Endodermal cell (in vitro differentiated cells): ENCODE measurements at places on chromosomes 4 and X. TPM values are rescaled to one million over a fixed set of nuclear protein-coding genes. Genes with fewer than 3 reads are reported as not detected.

The GRIA3 gene
- 5.7 and 6.6 TPM in 2 replicates for total RNA-seq

The F9 gene
- not detected in 3 replicates for total RNA-seq

The MAGEA10 gene
- not detected in 2 replicates for total RNA-seq

The ADGRG2 gene
- total RNA-seq: 5.9 to 12.7 TPM (median 6.5 TPM) in 3 replicates

The ARHGEF6 gene
- 2.7 and 3.1 TPM in 2 replicates for total RNA-seq

- no peak overlapping the region for H3K4me3 ChIP-seq
- no peak for DNase-seq
- no peak overlapping the region for H3K27ac ChIP-seq
- H3K36me3 ChIP-seq: no peaks in the 10 kb centered on the region
Observed at GRCh38 chr4:86837691-86838503, 11.3 kb downstream of the SLC10A6 start.

- no peak overlapping the region for H3K4me3 ChIP-seq
- H3K27me3 ChIP-seq: no peaks in the 10 kb centered on the region
- H3K36me3 ChIP-seq: no peaks in the 10 kb centered on the region
- H3K4me1 ChIP-seq: no peaks in the 10 kb centered on the region
Observed at GRCh38 chrX:66676990-66677389, 38.1 kb upstream of the EDA2R start.

GRCh38 chr4:30726090-30726675, 6.0 kb downstream of the PCDH7 start:
- H3K27ac ChIP-seq: no peak overlapping the region
- H3K27me3 ChIP-seq: no peaks in the 10 kb centered on the region
- no peak for DNase-seq

DNA sequence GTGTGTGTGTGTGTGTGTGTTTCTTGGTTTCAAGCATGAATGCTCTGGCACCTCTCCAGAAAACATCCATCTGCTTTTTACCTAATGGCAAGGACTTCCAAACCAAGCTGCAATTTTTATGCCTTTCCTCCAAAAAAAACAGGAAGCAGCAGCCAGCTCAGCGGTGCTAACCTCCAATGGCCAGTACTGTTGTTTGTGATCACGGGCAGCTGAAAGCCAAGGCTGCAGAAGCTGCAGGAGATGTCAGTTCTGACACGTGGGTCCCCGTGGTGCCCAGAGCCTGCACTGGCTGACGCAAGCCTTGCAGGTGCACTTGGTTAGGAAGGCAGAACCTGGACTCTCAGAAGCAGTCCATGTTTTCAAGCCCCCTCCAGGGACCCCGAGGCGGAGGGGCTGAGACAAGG, 313.6 kb upstream of the DDX53 start:
- H3K27ac ChIP-seq: no peak overlapping the region
- H3K36me3 ChIP-seq: no peaks in the 10 kb centered on the region
- H3K27me3 ChIP-seq: no peaks in the 10 kb centered on the region
- no peaks in the 10 kb centered on the region for H3K4me1 ChIP-seq
- H3K4me3 ChIP-seq: no peak overlapping the region
- DNase-seq: peak; percentile 45

DNA sequence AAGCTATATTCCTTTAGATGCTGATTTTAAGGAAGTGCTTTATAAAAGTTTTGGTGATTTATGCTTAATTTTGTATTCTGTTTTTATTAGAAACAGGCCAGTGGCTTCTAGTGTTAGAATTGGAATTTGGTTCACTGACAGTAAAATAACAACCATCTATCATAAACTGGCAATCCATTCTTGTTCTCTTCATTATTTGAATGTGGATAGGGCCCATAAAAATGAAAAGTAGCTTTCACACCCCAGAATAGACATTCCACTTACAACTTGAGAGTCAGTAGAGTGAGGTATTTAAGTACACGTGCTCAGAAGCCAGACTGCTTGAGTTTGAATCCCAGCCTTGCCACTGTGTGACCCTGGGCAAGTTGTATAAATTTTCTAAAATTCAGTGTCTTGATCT, 232.4 kb upstream of the CTSO start:
- no peaks in the 10 kb centered on the region for H3K4me1 ChIP-seq
- DNase-seq: no peak
- no peak overlapping the region for H3K4me3 ChIP-seq
- no peaks in the 10 kb centered on the region for H3K36me3 ChIP-seq

- DNase-seq: no peak
- no peaks in the 10 kb centered on the region for H3K27me3 ChIP-seq
- no peaks in the 10 kb centered on the region for H3K36me3 ChIP-seq
- H3K4me3 ChIP-seq: no peak overlapping the region
Observed at GRCh38 chr4:25163196-25163595, 2.9 kb upstream of the SEPSECS start.

GRCh38 chrX:13022926-13023325, 21.5 kb downstream of the FAM9C start:
- no peak overlapping the region for H3K27ac ChIP-seq
- H3K4me3 ChIP-seq: no peak overlapping the region
- no peaks in the 10 kb centered on the region for H3K27me3 ChIP-seq
- DNase-seq: no peak
- H3K36me3 ChIP-seq: no peaks in the 10 kb centered on the region

DNA sequence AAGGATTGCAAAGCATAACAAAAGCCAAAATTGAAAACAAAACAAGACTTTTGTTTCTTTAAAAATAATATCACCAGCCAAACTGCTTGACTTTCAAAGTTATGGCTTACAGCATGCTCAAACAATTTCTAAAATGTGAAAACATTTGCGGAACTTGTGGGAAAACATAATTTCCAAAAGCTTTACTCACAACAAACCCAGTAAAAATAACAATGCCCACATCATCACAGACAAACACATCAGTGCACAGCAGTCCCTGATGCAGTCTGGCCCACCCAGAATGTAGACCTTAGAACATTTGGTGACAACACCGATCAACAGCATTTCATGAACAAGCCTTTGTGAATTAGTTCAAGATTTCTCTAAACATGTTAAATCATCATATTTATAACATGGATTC, 98.9 kb downstream of the ARHGAP6 start:
- no peaks in the 10 kb centered on the region for H3K4me1 ChIP-seq
- DNase-seq: no peak
- H3K27ac ChIP-seq: no peak overlapping the region
- no peaks in the 10 kb centered on the region for H3K27me3 ChIP-seq

DNA sequence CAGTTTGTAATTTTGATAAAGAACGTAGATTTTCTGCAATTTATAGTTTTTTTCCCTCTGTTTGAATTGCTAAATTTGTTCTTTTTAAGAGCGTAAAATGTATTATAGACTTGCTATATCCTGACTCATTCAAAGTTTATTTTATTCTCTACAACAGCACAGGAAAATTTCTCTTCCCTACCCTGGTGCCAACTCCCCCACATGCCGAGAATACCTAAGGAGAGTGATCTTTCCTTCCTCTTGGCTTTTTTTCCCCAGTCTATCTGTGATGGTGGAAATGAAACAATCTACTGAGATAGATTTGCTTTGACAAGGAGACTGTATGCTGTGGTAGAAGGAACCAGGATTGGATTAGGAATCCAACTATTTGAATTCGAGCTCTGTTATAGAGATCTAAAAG, 271.6 kb downstream of the TLL1 start:
- H3K4me1 ChIP-seq: no peaks in the 10 kb centered on the region
- no peak overlapping the region for H3K27ac ChIP-seq
- no peaks in the 10 kb centered on the region for H3K36me3 ChIP-seq
- H3K27me3 ChIP-seq: no peaks in the 10 kb centered on the region
- DNase-seq: no peak

- no peak overlapping the region for H3K27ac ChIP-seq
- no peak overlapping the region for H3K4me3 ChIP-seq
- DNase-seq: no peak
- H3K36me3 ChIP-seq: no peaks in the 10 kb centered on the region
Observed at GRCh38 chr4:161538941-161539340, 624.9 kb downstream of the FSTL5 start.

- H3K27me3 ChIP-seq: no peaks in the 10 kb centered on the region
- no peak overlapping the region for H3K4me3 ChIP-seq
- no peak for DNase-seq
- no peaks in the 10 kb centered on the region for H3K36me3 ChIP-seq
Observed at GRCh38 chr4:185550933-185551332, 15.6 kb upstream of the PDLIM3 start.

DNA sequence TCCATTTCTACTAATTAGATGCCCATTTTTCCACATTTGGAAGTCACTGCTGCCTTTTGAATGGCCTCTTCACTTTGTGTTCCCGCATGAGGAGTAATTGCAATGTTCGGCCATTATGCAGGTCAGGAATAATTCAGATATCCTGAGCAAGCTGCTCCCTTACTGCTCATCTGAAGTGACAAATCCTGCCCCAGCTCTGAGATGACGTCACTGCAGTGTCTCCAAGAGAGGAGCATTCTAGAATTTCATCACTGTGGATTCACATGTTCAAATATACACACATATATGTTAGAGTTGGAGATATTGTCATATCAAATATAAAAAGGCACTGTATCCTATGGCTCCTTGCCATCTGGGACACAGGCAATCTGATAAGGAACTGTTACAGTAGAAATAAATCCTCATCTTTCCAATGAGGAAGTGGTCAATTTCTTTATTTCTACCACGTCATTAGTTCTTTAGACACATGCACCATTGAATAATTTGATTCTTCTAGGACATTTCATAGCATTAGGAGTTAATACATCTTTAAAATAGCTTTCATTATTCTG, 706.9 kb upstream of the TENM3 start:
- no peaks in the 10 kb centered on the region for H3K4me1 ChIP-seq
- no peaks in the 10 kb centered on the region for H3K36me3 ChIP-seq
- DNase-seq: no peak
- no peaks in the 10 kb centered on the region for H3K27me3 ChIP-seq
- no peak overlapping the region for H3K4me3 ChIP-seq

DNA sequence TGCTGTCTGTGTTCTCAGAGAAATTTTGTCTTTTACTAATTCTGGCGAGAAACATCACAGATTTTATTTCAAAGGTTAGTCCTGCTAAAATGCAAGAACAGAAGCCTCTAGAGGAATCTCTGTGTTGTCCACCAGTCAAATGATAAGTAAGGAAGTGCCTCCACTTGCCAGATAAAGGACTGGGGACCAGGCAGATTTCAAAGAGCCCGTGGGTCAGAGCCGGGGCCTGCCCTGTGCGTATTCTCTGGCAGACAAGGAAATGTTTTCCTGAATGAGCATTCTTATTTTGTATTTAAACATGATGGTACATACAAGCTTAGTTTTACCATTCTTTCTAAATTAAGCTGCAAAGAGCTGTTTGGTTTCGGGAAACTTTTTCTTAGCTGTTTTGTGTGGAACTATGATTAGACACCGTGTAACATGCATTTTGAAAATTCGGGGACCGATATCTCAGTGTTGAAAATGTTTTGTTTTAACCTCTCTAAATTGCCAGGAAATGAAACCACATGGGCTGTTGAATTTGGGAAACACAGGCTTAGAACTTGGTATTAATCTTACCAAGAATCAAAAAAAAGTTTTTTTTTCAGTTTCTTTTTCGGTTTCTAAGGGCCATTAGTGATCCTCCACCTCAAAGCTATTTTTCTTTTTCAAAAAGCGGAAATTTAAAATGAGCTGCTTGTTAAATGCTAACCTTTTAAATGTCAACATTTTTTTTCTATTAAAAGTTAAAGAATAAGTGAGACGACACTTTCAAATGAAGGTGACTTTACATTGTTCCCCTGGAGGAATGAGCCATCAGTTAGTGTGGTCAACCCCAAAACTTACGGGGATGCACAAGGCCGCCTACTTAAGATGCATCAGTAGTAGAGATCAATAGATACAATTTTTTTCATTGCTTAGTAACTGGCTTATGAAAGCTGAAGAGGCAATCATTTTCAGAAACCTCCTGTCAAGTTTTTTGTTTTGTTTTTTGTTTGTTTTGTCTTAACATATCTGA, 89.6 kb upstream of the MTM1 start:
- no peaks in the 10 kb centered on the region for H3K27me3 ChIP-seq
- no peak overlapping the region for H3K4me3 ChIP-seq
- H3K36me3 ChIP-seq: no peaks in the 10 kb centered on the region
- no peak for DNase-seq

DNA sequence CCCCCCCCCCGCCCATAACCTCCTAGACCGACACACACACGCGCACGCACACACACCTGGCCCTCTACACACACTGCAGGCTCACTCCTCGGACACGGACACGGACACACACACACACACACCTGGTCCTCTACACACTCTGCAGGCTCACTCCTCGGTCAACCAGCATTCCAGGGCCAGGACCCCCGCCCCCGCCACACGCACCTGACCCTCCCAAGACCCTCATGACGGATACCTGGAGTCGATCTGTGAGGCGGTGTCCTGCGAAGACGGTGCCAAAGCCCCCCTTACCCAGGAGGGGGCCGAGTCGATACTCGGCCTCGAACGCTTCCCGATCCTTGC, 552 bp downstream of the PIM2 start:
- H3K36me3 ChIP-seq: peaks cover 32% of the 10 kb centered on the region
- no peaks in the 10 kb centered on the region for H3K27me3 ChIP-seq
- peak overlapping the region; percentile 88 for H3K4me3 ChIP-seq
- no peak overlapping the region for H3K27ac ChIP-seq

DNA sequence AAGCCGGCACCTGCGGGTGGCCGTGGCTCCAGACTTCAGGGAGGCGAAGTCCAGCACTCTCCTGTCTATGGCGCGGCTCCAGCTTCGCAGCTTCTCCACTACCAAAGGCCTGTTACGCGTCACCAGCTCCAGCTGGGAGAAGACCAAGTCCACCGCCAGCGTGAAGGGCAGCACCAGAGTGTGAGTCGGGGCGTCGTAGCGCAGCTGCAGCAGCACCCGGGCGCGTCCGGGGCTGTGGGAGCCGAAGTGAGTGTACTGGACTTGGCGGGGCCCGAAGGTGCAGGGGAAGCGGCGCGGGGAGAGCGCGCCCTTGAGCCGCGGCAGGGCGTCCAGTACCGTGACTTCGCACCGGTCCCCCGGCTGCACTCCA, 444 bp downstream of the FREM3 start:
- H3K36me3 ChIP-seq: no peaks in the 10 kb centered on the region
- no peak overlapping the region for H3K27ac ChIP-seq
- peak overlapping the region; percentile 77 for H3K4me3 ChIP-seq
- DNase-seq: peak; percentile 76
- H3K4me1 ChIP-seq: no peaks in the 10 kb centered on the region

DNA sequence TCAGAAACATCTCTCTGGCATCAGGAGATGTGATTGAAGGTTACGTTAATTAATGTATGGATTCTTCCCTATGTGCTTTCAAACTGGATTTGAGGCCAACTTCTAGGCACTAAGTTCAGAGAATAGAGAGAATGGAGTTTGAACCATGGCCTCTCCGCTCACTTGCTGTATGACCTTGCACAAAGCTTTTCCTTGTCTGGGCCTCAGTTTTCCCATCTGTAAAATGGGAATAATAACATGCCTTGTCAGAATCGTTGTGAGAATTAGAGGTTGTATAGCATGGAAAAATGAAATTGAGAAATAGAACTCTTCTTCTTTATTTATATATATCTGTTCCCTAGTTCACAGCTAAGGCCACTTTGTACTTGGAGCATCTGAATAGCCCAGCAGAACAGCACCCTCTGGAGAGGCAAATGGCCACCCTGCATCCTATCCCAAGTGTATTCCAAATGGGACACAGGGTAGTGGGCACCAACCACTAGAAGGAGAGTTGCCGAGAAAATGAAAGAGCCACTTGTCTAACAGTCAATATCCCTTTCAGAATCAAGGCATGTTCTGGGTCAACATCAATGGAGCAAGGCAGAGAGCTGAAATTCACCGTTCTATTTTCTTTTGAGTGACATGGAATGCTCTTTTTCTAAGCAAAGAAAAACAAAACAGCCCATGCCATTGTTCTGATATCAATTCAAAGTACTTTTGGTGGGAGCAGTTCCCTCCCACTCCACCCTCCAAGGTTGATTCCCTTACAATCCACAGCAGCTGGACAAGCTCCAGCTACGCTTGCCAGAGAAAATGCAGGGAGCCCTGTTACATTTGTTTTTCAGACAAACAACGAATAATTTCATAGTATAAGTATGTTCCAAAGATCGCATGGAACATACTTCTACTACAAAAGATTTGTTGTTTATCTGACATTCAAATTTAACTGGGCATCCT, 23.3 kb upstream of the MTM1 start:
- H3K4me3 ChIP-seq: no peak overlapping the region
- H3K4me1 ChIP-seq: no peaks in the 10 kb centered on the region
- DNase-seq: no peak
- peaks cover 10% of the 10 kb centered on the region for H3K27me3 ChIP-seq
- no peaks in the 10 kb centered on the region for H3K36me3 ChIP-seq
